Left renal cortex interstitium (tissue), 4 donors: ENCODE measurements at places on chromosomes 5 and 9. TPM values are rescaled to one million over a fixed set of nuclear protein-coding genes. Genes with fewer than 3 reads are reported as not detected.

- DNase-seq, result no peak
Observed at GRCh38 chr9:136656795-136657611, 5.7 kb upstream of the EGFL7 start.

The PHF24 gene
- 0.21 TPM for polyA plus RNA-seq

- no peak for DNase-seq
Observed at GRCh38 chr5:150644514-150644913, 4.1 kb downstream of the SYNPO start.

- DNase-seq, result no peak
Observed at GRCh38 chr9:93254806-93255493, 71.0 kb downstream of the WNK2 start.

DNA sequence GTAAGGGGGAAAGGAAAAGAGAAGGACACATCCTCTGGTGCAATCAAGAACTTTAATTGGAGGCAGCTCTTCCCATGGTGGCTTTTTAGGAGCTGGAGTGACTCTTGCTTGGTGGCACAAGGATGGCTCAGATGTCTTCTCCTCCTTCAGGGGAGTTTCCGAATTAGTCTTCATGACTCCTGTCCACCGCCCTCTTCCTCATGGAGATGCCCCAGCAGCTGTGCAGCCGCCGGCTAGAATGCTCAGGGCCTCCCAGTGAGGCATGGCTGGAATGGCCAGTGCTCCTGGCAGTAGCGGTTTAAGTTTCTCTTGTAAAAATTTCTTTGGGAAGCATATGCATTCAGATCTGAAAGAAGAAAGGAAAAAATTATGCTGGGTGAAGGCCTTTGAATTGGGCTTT, 8.8 kb upstream of the TEX53 start:
- DNase-seq, result no peak

DNA sequence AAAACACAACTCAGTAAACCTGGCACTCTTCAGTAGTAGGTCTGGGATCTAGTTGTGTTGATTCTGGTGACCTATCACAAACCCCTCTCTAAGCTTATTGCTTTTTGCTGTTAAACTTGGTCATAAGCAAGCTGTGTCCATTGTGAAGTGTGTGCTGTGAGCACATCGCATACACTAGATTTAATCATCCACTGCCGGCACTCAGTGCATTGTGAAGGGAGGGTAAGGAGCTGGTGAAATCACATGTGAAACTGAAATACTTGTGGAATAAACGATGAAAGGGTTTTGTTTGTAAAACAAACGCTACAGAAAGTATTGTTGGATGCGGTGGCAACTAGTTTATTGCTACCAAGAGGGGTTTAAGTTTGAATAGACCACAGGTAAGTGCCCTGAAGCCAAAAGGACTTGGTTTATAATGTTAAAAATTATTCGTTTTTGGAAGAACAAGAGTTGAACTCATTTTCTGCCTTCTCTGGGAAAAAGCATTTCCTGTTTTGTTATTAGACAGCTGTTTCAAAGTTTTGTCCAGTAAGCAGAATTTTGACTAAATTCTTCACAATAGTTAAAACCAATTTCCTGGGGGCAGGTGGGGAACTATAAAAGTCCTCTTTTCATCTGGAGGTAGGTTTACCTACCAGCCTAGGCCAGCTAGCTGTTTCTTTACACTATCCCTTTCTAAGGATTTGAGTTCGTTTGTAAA, 24.6 kb downstream of the TJP2 start:
- DNase-seq, result no peak

DNA sequence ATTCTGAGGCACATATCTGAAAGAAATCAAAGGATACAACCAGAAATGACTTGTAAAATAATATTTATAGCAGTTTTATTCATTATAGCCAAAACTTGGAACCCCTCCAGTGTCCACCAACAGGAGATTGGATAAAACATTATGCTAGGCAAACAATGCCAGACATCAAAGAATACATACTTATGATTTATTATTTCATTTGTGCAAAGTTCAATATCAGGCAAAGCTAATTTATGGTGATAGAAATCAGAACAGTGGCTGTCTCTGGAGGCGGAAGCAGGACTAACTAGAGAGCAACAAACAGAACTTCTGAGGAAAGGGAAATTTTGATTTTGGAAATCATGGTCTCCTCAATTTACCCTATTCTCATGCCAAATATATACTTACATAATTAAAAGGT, 193.1 kb downstream of the ICE1 start:
- DNase-seq, result peak; percentile 6

DNA sequence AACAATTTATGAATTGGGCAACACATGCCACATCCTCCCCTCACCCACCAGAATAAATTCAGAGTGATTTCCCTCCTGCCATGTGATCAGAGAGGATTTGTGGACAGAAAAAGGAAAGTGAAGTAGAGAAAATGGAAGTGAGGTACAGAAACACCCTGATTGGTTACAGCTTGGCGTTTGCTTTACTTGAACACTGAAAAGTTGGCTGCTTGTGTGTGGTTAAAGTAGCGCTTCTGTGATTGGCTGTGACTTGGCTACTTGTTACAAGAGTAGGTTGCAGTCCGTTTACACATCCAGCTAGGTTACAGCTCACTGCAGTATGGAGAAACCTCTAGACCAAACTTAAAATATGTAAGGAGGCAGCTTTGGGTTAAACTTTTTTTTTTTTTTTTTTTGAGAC, 205.2 kb upstream of the ZNF608 start:
- DNase-seq, result no peak

The LOX gene
- 38.0 TPM for polyA plus RNA-seq

GRCh38 chr9:87464110-87464991, 33.3 kb upstream of the DAPK1 start:
- no peak for DNase-seq

- DNase-seq, result no peak
Observed at GRCh38 chr5:4563400-4563799, 576.7 kb upstream of the ADAMTS16 start.

GRCh38 chr9:136551401-136552116, 5.7 kb upstream of the NOTCH1 start:
- DNase-seq, result no peak

- no peak for DNase-seq
Observed at GRCh38 chr5:56350597-56351170, 117.6 kb upstream of the ANKRD55 start.

- DNase-seq, result no peak
Observed at GRCh38 chr9:71544464-71544863, 223.8 kb downstream of the CEMIP2 start.

DNA sequence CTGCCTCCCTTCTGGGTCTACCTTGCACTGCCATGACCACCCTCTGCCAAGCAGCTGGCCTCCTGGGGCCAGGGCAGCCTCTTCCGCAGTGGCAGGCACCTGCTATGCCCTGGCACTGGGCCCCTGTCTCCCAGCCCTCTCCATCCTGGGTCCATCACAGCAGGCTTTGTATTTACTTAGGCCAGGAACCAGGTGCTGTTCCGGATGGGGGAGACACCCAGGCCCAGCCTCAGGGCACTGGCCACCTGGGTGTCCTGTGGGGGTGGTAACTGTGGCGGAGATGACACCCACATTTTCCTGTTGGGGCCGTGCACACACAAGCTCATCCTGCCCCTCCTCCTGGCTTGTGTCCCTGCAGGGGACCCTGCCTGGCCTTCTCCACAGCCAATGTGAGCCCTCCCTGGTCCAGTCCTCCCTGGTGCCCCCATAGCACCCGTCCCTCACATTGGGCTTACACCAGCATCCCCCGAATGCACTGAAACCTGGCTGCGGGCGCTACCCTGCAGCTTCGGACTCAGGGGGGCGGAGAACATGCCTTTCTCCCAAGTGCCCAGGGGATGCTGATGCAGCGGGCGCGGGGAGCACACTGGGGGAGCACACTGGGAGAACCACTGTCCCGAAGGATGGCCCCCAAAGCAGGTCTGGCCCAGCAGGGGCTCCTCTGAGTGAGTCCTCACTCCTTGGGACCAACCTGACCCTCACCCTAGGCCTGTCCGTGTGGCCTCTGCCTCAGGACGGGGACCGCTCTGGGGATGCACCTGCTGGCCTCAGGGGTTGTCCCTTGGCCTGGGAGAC, 17.9 kb downstream of the FAM163B start:
- no peak for DNase-seq

- no peak for DNase-seq
Observed at GRCh38 chr5:36395260-36395659, 93.6 kb upstream of the RANBP3L start.

GRCh38 chr9:123772967-123773366, 157.0 kb downstream of the DENND1A start:
- no peak for DNase-seq

DNA sequence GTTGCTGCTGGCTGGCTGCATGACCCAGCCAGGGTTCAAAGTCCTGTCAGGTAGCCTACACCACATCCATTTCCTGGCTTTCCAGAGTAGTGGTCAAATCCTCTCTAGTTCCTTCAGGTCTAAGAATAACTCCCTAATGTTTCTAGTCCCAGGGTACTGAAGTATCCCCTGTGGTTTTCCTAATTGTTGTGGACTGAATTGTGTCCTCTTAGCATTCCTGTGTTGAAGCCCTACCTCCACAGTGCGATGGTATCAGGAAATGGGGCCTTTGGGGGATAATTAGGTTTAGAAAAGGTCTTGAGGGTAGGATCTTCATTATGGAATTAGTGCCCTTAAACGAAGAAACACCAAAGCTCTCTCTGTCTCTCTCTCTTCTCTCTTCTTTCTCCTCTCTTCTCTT, 191.8 kb upstream of the CCNG1 start:
- no peak for DNase-seq

DNA sequence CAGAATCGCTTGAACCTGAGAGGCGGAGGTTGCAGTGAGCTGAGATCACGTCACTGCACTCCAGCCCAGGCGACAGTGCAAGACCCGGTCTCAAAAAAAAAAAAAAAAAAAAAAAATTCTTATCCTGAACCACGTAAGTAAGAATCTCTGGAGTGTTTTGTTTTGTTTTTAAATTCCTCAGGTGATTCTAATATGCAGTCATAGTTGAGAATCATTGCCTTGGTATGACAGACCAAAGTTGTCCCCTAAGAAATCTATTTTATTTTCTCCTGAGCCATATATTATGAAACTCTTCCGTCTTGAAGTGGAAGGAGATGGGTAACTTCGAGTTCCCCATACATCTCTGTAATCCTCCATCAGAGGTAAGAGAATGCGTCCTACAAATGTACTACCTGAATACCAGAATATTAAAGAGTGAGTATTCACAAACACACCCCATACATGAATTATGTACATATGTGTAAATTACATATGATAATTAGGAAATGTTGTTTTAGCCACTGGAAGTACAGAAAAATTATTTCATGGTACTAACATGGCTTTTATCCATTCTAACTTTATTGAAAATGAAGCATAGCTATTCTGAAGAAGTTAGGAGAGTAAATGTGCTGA, 26.7 kb upstream of the SVEP1 start:
- no peak for DNase-seq

DNA sequence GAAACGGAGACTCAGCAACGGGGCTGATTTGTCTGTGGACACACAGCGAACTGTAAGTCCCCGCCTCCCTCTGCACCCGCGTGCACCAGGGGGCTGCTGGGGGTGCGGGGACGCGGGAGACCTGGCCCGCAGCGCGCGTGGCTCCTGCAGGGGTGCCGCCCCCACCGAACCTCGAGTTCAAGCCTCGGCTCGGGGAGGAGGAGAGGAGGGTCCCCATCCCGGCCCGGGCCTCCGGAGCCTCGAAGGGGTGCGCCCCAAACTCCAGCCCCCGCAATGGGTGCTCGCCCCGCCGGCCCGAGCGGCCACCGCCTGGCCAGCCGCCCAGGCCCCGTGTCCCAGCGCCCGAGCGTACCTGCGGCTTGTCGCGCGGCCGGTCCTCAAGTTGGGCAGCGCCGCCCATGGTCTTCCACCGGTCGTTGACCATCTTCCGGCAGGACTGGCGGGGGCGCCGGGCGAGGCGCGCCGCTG, 829 bp downstream of the FIBCD1 start:
- no peak for DNase-seq

DNA sequence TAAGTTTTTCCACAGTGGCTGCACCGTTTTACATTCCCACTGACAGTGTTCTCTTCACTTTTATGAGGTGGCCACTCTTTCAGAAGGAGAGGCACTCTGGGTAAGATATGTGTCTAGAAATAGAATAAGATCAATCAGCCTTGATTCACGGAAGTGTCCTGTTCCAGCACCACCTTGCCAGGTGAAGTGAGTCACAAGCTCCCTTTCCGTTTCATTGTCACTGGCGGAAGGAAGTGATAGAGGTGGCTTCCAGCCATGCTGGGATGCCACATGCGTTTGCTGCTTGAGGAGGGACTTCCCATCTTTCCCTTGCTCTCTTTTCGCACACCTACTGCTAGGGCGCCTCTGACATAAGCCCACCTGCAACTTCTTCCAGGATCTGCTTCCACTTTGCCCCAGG, 217.1 kb downstream of the PIK3R1 start:
- no peak for DNase-seq

DNA sequence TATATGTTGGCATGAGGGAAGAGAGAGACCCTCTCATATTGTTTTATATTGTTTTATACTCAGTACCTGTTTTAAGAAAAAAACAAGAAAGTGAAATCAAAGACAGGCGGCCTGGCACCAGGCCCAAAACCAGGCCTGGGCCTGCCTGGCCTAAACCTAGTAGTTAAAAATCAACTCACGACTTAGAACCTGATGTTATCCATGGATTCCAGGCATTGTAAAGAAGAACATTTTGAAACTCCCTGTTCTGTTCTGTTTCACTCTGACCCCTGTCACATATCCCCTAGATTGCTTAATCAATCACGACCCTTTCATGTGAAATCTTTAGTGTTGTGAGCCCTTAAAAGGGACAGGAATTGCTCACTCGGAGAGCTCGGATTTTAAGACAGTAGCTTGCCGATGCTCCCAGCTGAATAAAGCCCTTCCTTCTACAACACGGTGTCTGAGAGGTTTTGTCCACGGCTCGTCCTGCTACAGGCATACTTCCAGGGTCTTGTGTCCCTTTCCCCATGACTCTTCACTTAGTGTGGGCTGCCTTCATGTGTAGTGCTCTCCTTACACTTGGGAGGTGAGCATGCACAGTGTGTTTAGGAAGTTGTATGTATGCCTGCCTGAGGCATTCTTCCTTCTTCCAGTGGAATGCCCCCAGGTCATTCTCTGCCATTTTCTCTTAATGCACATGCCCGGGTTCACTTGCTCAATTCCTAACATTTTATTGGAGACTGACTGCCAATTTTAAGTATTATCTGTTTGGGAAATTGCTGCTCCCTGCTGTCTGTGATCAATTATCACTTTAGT, 17.8 kb downstream of the TBCA start:
- DNase-seq, result no peak

DNA sequence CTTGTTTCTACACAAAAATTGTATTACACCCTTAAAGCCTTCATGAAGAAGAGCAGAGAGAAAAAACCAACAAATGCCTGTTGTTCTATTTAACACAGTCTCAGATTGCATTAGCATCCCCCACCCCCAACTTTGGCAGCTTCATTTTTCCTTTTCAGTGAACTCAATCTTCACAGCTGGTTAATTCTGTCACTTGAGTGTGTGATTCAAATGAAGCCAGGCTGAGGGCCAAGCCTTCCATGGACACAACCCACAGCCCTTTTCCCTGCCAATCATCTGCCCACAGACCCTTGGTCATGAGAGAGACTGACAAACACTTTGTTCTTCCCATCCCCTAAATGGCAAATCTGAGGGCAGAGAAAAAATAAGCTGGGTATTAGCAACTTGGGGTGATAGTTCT, 217.5 kb upstream of the NMUR2 start:
- no peak for DNase-seq

GRCh38 chr9:106745457-106745856, 117.5 kb upstream of the ZNF462 start:
- DNase-seq, result no peak

The CREBRF gene
- polyA plus RNA-seq, result 22.4 TPM
